Non-pigmented ciliary epithelial cell (primary cell): ENCODE measurements at places on chromosomes 12 and 14.

- no peak for DNase-seq
Observed at GRCh38 chr12:31568498-31568897, 22.4 kb downstream of the DENND5B start.

DNA sequence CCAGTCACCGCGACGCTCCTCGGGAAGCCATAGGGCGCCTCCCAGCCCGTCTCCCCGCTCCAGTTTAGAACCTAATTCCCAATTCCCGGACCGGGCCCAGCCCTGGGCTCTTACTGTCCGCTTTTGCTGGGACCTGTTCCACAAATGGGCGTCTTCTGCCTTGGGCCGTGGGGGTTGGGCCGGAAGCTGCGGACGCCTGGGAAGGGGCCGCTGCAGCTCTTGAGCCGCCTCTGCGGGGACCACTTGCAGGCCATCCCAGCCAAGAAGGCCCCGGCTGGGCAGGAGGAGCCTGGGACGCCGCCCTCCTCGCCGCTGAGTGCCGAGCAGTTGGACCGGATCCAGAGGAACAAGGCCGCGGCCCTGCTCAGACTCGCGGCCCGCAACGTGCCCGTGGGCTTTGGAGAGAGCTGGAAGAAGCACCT is 797 bp downstream of the UNG start:
- no peak for DNase-seq

DNA sequence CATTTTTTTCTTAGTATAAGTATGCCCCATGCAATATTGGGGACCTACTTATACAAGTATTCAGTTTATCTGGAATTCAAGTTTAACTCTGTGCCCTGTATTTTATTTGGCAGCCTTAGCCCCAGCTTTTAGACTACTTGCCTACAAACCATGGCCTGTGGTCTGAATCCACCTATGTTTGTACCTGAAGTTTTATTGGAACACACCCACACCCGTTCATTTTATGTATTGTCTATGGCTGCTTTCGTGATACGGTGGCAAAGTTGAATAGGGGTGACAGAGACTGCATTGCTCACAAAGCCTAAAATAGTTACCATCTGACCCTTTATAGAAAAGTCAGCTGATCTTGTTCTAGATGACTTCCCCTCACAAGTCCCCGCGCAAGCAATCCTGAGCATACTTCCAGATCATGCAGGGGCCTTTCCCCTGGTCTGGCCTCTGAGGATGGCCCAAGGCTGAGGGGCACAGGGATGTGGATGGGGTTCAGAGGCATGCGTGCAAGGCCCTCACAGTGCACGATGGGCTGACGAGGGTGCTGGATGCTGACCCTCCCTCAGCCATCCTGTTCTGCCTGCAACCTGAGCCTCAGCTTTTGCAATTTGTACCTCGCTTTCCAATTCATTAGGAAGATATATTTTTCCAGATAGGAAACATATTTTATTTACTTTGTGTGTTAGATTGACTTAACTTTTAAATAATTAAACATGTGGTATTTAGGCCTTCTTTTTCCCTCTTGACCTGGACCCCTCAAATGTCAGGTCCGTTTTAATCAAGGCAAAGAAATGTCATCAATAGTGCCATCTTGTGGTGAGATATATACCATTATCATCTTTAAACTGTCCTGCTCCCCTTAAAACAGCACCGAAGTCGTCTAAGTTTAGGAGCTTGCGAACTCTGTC is 527.3 kb upstream of the CCDC196 start:
- DNase-seq: no peak

DNA sequence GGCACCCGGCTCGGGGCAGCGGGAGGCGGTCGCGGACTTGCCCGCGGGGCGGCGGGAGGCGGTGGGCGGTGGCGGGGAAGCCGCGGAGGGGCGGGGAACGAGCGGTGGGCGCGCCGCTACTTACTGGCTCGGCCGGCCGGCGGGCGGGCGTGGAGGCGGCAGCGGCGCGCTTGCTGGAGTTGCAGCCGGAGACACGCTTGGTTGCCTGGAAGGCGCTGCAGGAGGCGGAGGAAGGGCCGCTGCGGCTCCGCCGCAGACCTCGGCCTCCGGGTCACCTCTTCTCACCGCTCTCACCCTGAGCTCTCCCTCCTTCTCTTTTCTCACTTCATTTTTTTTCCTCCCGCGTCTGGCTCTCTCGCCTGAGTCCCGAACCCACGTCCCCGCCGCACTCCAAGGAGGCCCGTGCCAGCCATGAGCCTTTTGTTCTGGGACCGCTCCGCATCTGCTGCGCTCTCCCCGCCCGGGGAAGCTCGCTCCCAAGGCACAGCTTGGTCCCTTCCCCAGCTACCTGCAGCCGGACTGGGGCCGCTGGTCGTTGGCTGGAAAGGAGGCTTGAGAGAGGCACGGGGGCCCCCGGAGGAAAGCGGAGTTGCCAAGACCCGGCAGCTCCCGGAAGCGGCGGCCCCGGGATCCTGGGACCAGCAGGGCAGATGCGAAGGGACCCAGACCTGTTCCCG is 592 bp upstream of the KCNK10 start:
- no peak for DNase-seq

- DNase-seq: no peak
Observed at GRCh38 chr12:40262657-40263056, 37.9 kb downstream of the LRRK2 start.

GRCh38 chr12:45273717-45274271 is 57.9 kb downstream of the ANO6 start:
- DNase-seq: peak; percentile 96

- no peak for DNase-seq
Observed at GRCh38 chr12:74111688-74112360, 425.8 kb upstream of the ATXN7L3B start.

DNA sequence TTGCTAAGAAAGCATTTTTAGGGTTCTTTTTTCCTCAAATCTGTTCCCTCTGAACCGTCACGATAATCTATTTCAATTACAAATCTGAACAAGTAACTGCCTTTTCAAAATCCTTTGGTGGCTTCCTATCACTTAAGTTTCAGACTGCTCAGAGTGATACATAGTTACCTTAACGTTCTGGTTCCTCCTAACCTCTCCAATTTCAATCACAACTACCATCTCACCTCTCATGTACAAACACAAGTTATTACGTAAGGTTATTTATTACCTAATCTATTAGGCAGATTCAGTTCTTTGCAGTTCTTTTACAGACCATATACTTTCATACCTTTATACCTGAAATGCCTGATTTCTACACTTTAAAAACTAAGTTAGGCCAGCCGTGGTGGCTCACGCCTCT is 12.1 kb downstream of the RNF212B start:
- DNase-seq: no peak

GRCh38 chr12:125470838-125471783 is 405.9 kb downstream of the AACS start:
- no peak for DNase-seq

- DNase-seq: no peak
Observed at GRCh38 chr12:84804691-84805473, 107.7 kb downstream of the SLC6A15 start.

GRCh38 chr12:108625228-108625627 is 8.5 kb downstream of the SELPLG start:
- DNase-seq: no peak

- DNase-seq: no peak
Observed at GRCh38 chr12:95413576-95413975, 60.4 kb upstream of the METAP2 start.

- no peak for DNase-seq
Observed at GRCh38 chr12:91629440-91629839, 446.8 kb upstream of the DCN start.

GRCh38 chr12:40022850-40023249 is 83.0 kb downstream of the SLC2A13 start:
- DNase-seq: no peak

DNA sequence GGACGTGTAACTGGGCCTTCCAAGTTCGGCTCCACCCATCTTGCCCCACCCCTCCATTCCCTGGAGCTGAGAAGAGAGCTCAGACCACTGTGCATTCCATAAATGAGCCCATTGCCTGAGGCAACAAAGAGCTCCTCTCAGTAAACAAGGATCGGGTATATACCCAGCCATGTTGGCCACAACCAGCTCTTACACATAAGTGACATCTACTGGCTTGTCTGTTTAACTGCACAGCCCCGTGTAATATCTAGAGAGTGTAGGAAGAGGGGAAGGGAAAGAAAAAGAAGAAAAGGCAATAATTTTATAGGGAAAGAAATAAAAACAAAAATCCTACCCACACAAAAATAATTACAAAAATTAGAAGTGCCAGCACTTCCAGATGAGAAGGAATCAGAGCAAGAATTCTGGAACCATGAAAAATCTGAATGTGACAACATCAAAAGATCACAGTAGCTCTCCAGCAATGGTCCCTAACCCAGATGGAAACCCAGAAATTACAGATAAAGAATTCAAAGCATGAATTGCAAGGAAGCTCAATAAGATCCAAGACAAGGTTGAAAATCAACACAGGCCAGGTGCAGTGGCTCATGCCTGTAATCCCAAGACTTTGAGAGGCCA is 308.1 kb downstream of the RPAP3 start:
- no peak for DNase-seq

GRCh38 chr12:112523856-112524255 is 105.1 kb downstream of the PTPN11 start:
- no peak for DNase-seq
